HCT116 (cell line): ENCODE measurements at places on chromosomes 3 and 15.

- DNase-seq, result no peak
These were observed 76.8 kb upstream of the CHRNA7 start for GRCh38 chr15:31953478-31953877.

GRCh38 chr3:51715231-51715976 lies 8.5 kb downstream of the GRM2 start:
- no peak for DNase-seq

GRCh38 chr15:71302861-71303410 lies 187.7 kb downstream of the THSD4 start:
- DNase-seq, result no peak

GRCh38 chr3:121913305-121913990 lies 19.2 kb downstream of the SLC15A2 start:
- DNase-seq, result no peak

DNA sequence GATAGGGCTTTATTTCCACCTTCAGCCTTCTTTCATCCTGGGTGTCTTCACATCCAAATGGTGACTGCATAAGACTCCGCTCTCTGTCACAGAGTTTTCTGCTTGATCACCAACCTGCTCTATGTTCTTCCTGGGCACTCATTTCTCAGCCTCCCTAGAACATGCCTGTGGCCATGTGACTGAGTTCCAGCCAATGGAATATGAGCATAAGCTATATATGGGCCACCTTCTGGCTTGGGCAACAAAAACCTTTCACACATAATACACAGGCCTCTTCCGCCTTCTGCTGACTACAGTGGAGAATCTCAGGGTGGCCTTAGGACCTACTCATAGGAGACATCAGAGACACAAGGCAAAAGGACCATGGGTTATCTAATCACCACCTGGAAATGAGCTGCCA lies 51.2 kb upstream of the MED12L start:
- no peak for DNase-seq

DNA sequence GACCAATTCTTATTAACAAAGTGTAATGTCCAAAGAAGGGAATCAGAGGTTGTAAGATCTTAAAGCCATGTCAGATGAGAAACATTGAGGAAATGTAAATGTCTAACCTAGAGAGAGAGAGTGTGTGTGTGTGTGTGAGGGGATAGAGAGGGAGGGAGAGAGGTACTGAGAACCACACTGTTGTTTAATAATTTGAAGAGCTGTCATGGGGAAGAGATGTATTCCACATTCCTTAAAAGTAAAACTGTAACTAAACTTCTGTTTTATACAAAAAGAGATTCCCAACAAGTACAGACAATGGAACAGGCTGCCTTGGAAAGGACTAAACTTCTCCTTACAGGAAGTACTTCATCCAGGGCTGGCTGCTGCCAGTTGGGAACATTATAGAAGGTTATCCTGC lies 68.9 kb upstream of the BOC start:
- DNase-seq, result no peak

DNA sequence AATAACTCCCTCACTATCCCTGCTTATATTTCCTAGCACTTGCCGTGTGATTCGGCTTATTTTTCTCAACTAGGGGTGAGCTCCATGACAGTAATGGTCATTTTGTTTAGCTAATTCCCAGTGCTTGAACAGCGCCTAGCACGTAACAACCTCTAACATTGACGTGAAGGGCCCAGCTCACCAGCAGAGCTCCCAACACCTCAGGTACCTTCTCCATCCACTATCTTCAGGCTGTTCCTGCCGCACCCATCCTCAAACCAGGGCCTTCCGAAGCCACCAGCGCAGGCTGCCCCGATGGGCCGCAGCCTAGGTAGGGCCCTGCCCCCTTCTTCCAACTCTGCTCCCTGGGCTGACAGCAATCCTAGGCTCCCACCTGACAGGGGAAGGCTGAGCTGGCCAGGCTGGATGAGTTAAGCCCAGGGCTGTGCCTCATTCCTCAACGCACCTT lies 751 bp upstream of the RPS17 start:
- DNase-seq, result no peak

GRCh38 chr3:140234256-140234655 lies 299.3 kb downstream of the CLSTN2 start:
- no peak for DNase-seq

GRCh38 chr3:4888913-4889846 lies 90.1 kb upstream of the BHLHE40 start:
- no peak for DNase-seq

- no peak for DNase-seq
These were observed 10.2 kb upstream of the SPG11 start for GRCh38 chr15:44673639-44674038.

DNA sequence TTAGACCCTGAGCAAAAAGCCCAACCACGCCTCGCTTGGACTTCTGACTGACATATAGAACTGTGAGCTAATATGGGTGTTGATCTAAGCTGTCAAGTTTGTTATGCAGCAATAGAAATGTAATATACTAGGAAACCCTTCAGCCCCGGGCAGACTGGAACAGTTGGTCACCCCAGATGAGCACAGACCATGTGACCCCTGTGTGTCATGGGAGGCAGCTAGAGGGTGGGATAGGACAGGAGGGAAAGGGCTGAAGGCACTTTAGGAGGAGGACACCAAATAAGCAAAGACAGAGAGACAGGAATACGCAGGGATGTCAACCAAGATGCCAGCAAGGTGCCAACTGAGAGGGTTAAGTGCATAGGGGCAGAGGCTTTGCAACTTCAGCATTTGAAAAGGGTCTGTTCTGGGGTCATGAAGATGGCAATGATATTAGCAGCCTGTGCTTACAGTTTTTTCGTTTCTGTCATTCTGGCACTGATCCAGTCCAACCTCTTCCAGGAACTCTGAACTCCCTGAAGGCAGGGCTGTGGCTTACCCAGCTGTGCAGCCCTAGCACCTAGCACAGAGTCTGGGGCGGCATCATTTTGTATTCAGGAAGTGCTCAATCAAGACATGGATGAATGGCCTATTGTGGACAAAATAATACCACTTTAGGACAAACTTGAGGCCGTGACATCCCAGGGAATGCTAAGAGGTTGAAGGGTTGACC lies 51.4 kb downstream of the HES1 start:
- DNase-seq, result no peak

GRCh38 chr15:101372960-101373525 lies 78.0 kb upstream of the SNRPA1 start:
- no peak for DNase-seq

- DNase-seq, result no peak
These were observed 7.6 kb downstream of the ZMAT3 start for GRCh38 chr3:179063945-179064560.

DNA sequence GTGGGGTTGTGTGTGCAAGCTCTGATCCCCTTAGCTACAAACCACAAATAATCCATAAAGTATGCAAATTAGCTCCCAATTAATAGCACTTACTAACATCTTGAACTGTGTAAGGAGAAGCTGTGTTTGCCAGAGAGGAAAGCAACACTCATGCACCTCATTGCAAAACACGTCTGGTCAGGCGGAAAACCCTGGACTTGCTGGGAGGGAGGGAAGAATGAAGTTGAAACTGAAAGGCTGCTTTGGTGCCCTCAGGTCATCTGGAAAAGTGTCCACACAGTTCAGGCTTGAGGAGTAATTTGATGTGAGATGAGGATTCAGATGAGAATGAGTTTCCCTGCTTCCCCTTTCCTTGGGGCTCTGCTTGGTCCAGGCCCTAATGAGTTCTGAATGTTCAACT lies 185.5 kb upstream of the ANKRD28 start:
- no peak for DNase-seq

DNA sequence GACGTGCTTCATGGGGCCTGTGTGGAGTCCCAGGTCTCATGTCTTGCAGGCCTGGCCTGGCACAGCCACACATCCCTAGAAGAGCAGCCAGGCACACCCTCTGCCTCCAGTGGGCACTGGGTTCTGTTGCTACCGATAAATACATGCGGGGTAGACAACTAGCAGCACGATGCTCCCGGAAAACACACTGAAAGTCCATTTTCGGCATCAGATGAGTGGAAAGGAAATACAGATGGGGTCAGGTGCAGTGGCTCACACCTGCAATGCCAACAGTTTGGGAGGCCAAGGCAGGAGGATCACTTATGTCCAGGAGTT lies 165.1 kb downstream of the NSMCE3 start:
- no peak for DNase-seq

- DNase-seq, result no peak
These were observed 628.2 kb upstream of the CFAP20DC start for GRCh38 chr3:59677747-59678702.

DNA sequence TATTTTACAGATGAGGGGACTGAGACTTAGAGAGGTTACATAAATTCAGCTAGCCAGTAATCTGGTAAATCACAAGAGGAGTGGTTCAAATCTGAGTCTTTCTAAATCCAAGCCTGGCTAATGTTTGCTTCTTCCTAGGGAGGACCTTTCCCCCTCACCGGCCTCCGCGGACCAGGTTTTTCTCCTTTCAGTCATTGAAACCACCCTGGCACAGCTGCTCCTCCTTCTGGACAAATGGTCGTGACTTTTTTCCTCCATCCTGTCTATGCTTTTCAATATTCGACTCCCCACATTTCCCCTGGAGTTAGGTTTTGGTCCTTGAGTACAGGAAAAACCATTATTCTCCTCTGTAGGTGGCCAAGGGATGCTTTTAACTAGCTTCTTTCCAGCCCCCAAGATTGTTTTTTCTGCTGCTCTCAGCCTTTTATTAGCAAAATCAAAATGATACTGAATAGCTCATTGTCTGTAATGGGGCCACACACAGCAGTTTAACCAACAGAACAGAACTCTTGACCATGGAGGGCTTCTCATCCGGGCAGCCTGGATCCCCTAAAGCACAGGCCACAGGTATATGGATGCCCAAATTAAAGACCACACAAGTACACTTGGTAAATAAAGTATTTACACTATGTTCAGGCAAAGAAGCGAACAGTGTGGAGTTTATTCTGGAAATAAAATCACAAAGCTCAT lies 85.9 kb upstream of the KLHL25 start:
- no peak for DNase-seq

DNA sequence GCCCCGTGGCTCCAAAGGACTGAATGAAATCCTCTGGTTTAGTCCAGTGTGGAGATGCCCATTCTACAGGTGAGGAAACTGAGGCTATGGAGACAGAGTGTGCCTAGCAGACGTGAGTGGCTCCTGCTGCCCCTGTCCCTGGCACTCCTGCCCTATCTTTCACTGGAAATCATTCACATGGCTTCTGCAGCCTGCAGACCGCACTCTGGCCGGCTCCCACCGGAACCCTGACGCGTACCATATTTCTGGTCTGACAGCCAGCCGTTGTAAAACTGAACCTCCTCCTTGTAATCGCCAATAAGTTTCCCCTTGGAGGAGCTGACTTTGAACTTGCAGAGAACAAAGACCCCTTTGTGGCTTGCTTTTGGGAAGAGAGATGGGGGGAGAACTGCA lies 136.5 kb downstream of the CHSY1 start:
- no peak for DNase-seq

DNA sequence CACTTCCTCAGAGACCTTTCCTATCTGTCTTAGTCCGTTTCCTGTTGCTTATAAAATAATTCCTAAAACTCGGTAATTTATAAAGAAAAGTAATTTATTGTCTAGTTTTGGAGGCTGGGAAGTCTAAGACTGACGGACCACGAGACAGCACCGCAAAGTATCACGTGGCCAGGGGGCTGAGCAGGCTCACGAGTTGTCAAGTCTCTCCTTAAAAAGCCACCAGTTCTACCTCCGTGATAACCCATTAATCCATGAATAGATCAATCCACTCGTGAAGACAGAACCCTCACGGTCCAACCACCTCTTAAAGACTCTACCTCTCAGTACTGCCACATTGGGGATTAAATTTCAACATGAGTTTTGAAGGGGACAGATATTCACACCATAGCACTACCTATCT lies 821 bp downstream of the LINS1 start:
- DNase-seq, result no peak

- no peak for DNase-seq
These were observed 622.7 kb upstream of the GBE1 start for GRCh38 chr3:82384181-82384580.

DNA sequence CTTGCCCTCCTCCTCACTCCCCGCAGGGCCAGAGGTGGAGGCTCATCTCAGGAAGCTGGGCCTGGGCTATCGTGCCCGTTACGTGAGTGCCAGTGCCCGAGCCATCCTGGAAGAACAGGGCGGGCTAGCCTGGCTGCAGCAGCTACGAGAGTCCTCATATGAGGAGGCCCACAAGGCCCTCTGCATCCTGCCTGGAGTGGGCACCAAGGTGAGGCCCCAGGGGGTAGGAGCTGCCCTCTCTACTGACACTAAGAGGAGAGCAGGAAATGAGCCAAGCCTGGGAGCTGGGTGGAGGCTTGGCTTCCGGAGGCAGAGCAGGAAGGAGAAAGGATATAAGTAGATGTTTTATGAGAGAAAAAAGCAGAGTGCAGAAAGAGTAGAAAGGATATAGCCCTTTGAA lies 4.9 kb downstream of the OGG1 start:
- DNase-seq, result no peak

GRCh38 chr3:43999728-44000319 lies 241.9 kb upstream of the TOPAZ1 start:
- DNase-seq, result no peak

DNA sequence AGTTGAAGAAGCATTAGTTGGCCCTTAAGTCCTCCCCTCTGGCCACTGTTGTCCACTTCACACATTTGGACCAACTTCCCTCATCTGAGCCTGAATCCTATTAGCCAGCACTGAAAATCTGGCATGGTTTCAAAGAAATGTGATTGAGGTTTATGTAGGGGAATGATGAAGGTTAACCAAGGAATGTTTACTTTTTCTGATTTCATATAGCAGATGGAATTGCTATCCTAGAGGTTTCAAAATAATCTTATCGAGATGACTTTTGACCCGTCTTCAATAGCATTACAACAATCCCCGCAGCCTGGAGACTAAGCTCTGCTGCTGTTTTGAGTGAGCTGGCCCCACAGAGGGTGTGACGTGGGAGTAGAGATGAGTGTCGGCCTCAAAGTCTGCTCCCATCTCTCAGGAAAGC lies 200.8 kb upstream of the IL12A start:
- no peak for DNase-seq

- DNase-seq, result no peak
These were observed 12.4 kb downstream of the NDUFB4 start for GRCh38 chr3:120608506-120608905.

DNA sequence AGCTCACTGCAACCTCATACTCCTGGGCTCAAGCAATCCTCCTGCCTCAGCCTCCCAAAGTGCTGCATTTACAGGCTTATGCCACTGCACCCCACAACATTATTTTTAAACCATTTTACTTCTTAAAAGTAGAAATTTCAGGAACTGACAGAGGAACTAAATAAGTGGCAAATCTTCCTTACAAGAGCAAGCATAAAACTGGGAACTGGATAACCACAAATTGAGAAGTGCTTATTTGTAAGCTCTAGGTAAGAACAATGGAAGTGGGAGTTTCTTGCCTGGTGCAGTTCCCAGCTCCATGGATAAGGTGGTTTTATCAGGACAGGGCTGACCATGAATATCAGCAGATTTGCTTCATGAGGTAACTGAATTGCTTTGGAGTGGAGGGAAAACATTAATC lies 655.2 kb downstream of the DIPK2A start:
- DNase-seq, result no peak

DNA sequence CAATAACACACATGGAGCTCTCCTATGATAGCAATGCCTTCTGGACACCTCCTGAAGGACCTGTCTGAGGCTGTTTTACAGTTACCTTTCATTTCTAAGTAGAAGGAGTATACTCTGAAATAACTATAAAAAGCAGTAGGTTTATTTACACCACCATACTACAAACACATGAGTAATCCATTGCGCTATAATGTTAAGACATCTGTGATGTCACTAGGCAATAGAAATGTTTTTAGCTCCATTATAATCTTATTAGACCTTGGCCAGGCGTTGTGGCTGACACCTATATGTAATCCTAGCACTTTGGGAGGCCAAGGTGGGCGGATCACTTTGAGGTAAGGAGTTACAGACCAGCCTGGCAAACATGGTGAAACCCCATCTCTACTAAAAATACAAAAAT lies 24.7 kb downstream of the PXK start:
- DNase-seq, result no peak
